Cerebellar nuclear complex (tissue), 1 donor: ENCODE measurements at places on chromosomes 13 and 19.

DNA sequence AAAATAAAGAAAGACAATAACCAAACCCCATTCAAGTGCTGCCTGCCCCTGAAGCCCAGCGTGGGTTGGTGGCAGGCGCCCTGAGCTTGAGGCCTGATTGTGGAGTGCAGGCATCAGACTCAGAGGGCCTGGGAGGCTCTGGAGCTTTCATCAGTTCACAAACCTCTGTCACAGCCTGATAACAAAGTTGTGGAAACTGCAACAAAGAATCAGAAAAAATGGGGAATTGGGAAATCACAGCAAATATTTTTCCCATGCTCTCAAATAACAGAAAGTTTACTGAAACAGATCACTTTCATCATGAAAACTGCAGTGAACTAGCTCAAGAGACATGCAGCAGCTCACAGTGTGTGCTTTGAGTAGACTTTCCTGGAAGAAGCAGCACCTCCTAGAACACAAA lies 793.6 kb downstream of the UQCRFS1 start:
- no peak for DNase-seq

GRCh38 chr19:32104850-32105235 lies 240.6 kb upstream of the ZNF507 start:
- no peak for DNase-seq

- DNase-seq = no peak
These were observed 4.5 kb downstream of the NAA16 start for GRCh38 chr13:41315443-41316047.

DNA sequence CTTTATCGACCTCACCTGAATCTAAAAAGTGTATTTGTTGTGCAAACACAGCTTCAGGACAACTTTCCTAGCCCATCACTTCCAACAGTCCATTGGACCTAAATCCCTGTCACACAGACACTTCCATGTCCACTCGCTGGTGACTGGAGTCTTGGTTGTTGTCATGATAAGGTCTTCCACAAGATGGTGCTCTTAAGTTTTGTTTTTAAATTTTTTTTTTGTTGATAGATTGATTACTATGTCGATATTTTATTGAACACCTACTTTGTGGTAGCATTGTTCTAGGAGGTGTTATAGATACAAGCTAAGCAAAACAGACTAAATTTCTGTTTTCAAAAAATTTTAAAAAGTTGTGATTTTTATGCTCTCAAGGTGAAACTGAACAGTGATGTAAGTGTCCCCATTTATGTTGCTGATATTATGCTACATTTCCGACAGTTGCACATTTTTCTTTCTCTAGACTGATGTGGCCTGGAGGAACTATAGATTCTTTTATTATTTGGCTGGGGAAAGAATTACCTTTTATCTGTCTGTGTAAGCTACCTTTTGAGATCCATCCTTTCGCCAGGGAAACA lies 8.1 kb upstream of the ERICH6B start:
- no peak for DNase-seq

DNA sequence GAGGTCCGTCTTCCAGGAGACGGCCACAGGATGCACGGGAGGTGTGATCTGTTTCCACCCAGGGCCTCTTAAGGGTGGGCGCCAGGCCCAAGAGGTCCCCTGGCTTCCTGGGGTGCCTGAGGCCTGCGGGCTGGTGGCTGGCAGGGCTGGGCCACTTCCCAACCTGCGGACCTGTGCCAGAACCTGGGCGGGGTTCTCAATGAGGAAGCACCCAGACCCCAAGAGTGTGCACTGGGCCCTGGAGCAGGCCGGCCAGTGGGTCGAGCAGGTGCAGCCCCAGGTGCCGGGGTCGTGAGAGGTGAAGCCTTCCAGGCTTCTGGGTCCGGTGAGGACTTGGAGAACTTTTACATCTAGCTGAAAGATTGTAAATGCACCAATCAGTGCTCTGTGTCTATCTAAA lies 6.7 kb upstream of the MICU2 start:
- no peak for DNase-seq

- DNase-seq = no peak
These were observed 97.9 kb downstream of the DLEU7 start for GRCh38 chr13:50745542-50746115.

DNA sequence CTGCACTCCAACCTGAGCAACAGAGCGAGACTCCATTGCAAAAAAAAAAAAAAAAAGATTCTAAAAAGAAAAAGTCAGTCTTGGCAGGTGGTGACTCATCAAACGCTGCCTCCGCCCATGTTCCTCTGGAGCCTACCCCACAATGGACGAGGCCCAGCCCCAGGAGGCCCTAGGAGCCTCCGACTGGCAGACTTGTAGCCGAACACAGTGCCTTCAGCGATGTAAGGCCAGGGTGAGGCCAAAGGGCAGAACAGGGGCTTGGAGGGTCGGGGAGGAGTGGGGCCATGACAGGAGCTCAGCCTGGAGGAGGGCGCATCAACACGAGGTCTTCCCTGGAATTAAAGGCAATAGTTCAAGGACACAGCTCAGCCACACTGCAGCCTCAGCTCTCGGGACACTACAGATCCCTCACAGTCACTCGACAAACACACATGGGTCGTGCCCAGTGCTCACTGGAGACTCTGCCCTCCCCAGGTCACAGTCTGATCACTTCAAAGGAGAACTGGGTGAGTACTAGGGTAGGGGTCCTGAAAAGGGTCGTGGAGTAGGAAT lies 5.1 kb downstream of the USE1 start:
- DNase-seq = no peak

- DNase-seq = no peak
These were observed 261.3 kb downstream of the LMO7 start for GRCh38 chr13:75897386-75897785.

DNA sequence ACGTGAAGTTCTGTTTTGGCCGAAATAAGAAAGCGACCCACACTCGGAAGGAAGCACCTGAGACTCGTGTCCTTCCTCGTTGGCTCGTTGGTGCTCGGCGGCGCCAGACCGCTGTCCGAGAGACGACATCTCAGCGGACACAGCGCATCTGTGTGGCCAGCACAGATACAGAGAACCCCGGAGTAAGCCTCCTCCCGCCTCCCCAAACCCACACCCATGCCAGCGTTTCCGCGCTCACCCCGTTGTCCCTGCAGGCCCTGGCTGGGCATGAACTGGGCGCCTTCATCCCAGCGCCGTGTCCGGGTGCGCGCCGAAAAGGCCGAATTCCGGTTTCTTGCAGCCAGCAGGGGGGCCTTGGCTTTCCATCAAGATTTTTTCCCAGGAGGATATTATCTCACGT lies 127.6 kb downstream of the SOX1 start:
- no peak for DNase-seq

- DNase-seq = no peak
These were observed at the start of gene OLFM4 for GRCh38 chr13:53028637-53029203. TSS of gene OLFM4 (plus strand) at chr13:53028813. CDS start at chr13:53028837, 24 bp downstream.

GRCh38 chr13:23789576-23790346 lies 99.4 kb downstream of the MIPEP start:
- DNase-seq = no peak

DNA sequence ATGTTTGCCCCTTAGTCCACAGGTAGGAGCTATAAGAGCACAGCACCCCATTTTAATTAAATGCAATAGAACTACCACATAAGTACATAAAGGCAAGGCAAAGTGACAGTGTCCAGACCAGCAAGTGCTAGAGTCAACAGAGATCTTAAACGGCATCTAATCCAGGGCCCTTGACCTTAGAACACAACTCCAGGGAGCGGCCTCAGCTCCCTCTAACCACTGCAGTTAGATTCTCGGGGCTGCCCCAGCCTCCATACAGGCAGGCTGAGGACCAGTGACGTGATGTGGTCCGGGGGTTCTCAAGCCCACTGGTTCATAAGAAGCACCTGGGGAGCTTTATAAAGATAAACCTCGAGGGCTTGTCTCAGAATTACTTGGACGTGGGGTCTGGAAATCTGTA lies 10.0 kb upstream of the ATP12A start:
- no peak for DNase-seq

GRCh38 chr19:3784607-3785450 lies 1.4 kb downstream of the MATK start:
- DNase-seq = no peak

DNA sequence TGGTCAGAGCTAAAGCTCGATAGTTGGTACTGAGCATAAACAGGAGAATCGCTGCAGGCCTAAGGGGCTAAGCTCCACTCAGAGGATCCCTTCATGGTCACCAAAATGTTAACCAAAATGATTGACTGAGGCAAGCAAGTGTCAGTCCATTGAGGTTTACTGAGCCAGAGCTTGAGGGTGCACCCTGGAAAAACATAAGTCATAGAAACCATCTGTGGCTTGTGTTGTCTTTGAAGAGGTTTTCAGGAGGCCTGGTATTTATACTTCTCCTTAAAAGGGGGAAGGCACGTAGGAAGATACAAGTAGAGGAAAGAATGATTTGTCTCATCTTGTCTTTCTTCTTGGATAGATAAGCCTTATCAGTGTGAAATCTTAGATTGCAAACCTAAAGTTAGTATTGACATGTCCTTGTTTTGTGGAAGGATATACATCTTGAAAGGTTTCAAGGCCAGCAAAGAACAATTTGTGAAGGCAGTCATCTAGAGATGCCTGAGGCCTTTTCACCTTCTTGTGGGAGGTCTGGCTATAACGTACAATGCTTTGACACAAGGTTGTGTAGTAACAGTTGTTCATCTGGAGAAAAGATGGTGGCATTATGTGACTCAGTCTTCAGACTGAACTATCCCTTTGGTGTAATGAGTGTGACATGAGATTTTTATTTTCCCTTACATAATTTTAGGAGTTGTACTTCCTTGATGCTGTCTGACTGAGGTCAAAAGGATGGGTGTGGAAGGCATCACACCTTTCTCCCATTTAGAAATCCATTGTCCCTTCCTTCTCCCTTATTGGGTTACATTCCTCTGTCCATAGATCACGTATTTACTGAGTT lies 14.7 kb upstream of the CEACAM6 start:
- DNase-seq = no peak

- DNase-seq = no peak
These were observed 14.8 kb downstream of the KCTD12 start for GRCh38 chr13:76871432-76871831.

- DNase-seq = no peak
These were observed 24.7 kb downstream of the PNPLA6 start for GRCh38 chr19:7560255-7560654.

DNA sequence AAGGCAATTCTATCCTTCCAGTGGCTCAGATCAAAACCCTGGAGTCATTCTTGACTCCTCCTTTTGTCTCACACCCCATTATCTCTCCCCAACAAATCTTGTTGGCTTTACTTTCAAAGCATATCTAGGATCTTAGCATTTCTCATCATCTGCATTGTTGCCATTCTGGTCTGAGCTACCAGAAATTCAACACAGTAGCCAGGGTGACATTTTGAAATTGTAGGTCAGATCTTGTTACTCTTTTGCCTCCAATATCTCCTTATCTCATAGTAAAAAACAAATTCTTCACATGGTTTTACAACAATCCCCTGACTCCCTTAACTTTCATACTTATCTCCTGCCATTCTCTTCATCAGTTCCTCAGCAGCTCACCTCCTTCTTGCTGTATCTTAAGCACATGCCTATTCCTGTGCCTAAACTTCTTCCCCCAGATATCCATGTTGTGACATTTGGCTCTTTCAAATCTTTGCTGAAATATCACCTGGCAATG lies 115.8 kb downstream of the KLF5 start:
- no peak for DNase-seq

- DNase-seq = no peak
These were observed 10.5 kb upstream of the ZNF112 start for GRCh38 chr19:44367024-44367423.

GRCh38 chr19:46813839-46814358 lies 25.5 kb upstream of the SLC1A5 start:
- DNase-seq = no peak

- no peak for DNase-seq
These were observed 9.0 kb upstream of the RASA3 start for GRCh38 chr13:114141261-114141996.

GRCh38 chr13:93948162-93948922 lies 531.1 kb downstream of the DCT start:
- no peak for DNase-seq

GRCh38 chr13:105147461-105147860 lies 1388.0 kb downstream of the EFNB2 start:
- no peak for DNase-seq

DNA sequence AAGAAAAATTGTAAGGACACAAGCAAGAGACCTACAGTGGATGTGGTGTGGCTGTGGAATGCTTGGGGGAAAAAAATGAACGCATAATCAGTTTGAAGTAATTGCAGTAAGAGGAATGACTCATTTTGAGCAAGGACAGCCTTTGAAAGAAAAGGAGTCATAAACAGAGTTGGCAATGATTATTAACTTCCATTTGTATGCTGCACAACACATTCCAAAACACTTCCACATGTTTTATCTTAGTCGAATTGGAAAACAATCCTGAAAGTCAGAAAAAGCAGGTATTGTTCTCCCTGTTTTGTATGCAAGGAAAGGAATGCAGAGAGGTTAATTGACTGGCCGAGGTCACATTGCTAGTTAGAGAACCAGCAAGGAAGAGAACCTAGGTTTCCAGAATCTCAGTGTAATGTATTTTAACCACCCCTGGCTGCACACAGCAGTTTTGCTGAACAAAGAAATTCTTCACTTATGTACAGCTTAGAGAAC lies 630.0 kb upstream of the MIR17HG start:
- no peak for DNase-seq

DNA sequence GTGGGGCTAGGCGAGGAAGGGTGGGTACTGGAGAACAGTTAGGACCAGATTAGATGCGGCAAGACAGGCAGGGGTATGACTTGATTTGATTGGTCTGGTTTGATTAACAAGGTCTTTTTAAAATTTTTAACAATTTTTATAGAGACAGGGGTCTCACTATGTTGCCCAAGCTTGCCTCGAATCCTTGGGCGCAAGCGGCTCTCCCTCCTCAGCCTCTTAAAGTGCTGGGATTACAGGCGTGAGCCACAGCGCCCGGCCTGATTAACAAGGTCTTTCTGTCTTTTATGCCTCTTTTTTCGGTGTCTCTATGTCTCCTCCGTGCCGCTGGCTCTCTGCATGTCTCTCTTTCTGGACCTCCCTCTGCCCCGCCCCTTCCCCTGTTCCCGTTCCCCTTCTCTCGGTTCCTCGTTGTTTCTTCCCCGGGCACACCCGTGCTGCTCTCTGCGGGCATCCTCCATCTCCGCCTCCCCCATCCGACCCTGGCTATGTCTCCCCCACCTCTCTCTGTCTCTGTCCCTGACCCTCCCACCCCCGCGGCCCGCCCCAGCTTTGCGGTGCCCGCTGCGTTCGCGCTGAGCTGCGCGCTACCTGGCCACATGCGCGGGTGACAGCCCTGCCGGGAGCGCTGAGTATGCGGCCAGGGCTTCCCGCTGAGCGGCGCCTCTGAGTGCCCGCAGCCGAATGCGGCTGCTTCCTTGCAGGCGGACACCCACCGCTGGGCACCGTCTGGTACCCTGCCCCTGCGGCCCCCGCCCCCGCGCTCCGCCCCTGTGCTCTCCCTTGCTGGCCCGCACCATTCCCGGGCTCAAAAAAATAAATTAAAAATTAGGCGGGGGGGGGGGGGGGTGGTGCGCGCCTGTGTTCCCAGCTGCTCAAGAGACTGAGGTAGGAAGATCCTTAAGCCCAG lies 8.1 kb upstream of the SDHAF1 start:
- DNase-seq = no peak
